ENCODE measurements at places on chromosomes 11 and 22. TPM values are rescaled to one million over a fixed set of nuclear protein-coding genes. Genes with fewer than 3 reads are reported as not detected.
A peak's percentile ranks its signal among the peaks of the same experiment; 100 is the strongest.

CALCA gene
- 0.56 TPM for total RNA-seq

SMIM38 gene
- total RNA-seq, result 0.40 TPM

MED15 gene
- total RNA-seq, result 31.5 TPM

HPX gene
- 367 TPM for total RNA-seq

TRIM51 gene
- total RNA-seq, result not detected

MYOD1 gene
- not detected for total RNA-seq

GGA1 gene
- total RNA-seq, result 30.2 TPM

WBP2NL gene
- not detected for total RNA-seq

GRIK4 gene
- total RNA-seq, result 1.6 TPM

- no peak for DNase-seq
These were observed 14.0 kb downstream of the OTOG start for GRCh38 chr11:17561111-17561415.

DNA sequence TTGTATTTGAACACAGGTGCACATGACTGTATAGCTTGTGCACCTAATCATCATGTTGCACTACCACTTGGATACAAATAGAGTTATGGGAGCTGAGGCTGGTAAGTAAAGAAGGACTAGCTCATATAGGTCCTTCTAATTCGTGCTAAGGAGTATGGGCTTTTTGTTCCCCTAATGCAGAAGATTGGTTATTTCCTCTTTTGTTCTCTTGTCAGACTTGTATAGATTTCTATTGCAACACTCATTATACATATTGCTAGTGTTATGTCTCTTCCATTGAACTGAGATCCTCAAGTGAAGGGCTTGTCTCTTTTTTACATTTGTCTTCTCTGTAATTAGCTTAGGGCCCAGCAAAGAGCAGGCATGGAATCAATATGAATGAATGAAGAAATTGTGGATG, 54.1 kb upstream of the ARHGAP20 start:
- no peak for DNase-seq

DNA sequence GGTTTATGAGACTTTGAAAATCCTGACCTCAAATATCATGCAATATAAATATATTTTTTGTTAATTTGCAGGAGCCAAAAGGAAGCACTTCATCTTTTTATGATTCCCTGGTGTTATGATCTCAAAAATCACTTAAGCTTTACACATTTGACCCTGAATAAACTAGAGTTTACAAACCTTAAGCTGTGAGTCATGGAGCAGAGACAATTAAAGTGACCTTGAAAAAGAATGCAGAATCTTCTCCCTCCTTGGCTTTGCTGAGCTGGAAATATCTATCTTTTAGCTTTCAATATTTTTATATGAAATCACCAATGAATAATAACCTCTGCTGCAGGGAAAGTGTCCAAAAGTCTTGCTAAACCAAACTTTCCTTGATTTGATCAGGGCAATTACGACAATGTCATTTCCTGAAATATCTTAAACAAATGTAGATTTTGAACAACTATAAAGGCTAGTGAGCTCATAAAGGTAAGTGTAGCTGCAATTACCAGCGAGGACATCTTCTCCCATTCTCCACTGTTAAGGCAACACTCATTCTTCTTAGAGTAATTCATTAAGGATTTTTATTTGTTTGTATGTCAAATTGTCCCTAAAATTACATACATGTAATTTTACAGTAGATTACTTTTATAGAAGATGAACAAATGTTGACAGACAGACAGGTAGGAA, 747.0 kb upstream of the LUZP2 start:
- no peak for DNase-seq

GRCh38 chr11:44955015-44955738, 4.5 kb upstream of the TP53I11 start:
- peak; percentile 84 for DNase-seq

GRCh38 chr11:119120639-119121007, 757 bp upstream of the HINFP start:
- DNase-seq, result peak; percentile 36

- DNase-seq, result no peak
These were observed 82.9 kb downstream of the ETS1 start for GRCh38 chr11:128504486-128504885.

- no peak for DNase-seq
These were observed 114.6 kb upstream of the BID start for GRCh38 chr22:17888855-17889254.
